Nephron progenitor cell (in vitro differentiated cells): ENCODE measurements at places on chromosomes 2 and 18.

DNA sequence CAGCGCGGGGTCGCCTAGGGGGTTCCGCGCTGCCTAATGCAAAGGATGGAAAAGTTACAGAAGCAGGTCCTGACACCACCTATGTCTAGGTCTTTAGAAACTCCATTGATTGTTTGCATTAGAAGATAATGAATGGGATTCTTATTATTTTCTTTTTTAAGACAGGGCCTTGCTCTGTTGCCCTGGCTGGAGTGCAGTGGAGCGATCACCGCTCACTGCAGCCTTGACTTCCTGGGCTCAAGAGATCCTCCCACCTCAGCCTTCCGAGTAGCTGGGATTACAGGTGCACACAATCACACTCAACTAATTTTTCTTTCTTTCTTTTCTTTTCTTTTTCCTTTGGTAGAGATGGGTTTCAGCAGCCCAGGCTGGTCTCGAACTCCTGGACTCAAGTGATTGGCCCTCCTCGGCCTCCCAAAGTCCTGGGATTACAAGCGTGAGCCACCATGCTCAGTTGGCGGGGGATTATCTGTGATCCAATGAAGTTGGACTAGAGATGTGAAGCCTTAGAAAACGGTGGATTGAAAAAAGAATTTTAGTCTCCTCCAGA is 761 bp upstream of the IDH1 start:
- peak overlapping the region; percentile 99 for H3K4me3 ChIP-seq
- H3K27ac ChIP-seq = peak overlapping the region; percentile 99

- H3K27me3 ChIP-seq = peaks cover 22% of the 10 kb centered on the region
- H3K27ac ChIP-seq = no peak overlapping the region
- peaks cover 42% of the 10 kb centered on the region for H3K4me1 ChIP-seq
- H3K36me3 ChIP-seq = no peaks in the 10 kb centered on the region
- no peak overlapping the region for H3K4me3 ChIP-seq
Observed at GRCh38 chr2:236628981-236629605, 59.5 kb downstream of the ACKR3 start.

DNA sequence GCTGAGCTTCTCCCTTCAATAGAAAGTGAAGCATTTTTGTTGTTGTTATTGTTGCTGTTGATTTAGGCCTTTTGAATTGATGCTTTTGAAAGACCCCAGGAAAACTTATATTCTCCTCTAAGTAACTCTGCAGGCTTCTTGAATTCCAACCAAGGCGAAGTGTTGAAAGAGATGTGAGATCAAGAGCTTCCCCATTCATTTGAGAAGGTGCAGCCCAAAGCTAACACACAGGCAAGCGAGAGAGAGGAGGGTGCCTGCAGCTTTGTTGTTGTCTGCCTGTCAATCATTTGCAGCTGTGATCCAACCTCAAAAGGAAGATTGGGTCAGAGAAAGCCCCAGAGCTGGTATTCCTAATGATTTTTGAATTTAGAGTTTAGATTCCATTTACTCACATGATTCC is 963.6 kb upstream of the CNTNAP5 start:
- no peak overlapping the region for H3K4me3 ChIP-seq
- DNase-seq = no peak
- peaks cover 5% of the 10 kb centered on the region for H3K4me1 ChIP-seq

DNA sequence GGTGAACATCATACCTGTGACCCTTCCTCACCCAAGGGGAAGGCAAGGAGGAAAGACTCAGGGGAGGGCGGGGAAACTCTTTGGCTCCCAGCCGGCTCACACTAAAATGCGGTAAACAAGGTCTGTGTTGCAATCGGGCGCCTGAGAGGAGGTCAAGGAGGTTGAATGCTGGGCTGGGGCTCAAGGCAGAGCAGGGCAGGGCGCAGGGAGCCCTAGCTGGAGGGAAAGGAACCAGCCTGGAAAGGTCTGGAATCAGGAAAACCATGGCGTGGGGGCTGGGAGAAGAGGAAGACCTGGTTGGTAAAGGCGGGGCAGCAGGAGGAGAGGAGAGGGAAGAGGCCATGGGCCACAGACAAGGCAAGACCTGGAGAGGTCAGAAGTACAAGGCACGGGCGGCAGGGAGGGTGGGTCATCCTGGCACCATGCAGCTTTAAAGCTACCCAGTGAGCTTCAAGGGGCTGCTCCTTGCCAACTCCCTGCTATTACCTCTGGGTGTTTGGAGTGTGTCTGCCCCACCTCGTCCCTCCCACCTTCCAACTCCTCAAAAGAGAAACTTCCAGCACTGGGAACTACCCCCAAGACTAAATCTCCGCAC is 4.8 kb upstream of the TMEM37 start:
- H3K36me3 ChIP-seq = no peaks in the 10 kb centered on the region
- peaks cover 11% of the 10 kb centered on the region for H3K27me3 ChIP-seq
- H3K4me3 ChIP-seq = peak overlapping the region; percentile 12
- no peak overlapping the region for H3K27ac ChIP-seq

DNA sequence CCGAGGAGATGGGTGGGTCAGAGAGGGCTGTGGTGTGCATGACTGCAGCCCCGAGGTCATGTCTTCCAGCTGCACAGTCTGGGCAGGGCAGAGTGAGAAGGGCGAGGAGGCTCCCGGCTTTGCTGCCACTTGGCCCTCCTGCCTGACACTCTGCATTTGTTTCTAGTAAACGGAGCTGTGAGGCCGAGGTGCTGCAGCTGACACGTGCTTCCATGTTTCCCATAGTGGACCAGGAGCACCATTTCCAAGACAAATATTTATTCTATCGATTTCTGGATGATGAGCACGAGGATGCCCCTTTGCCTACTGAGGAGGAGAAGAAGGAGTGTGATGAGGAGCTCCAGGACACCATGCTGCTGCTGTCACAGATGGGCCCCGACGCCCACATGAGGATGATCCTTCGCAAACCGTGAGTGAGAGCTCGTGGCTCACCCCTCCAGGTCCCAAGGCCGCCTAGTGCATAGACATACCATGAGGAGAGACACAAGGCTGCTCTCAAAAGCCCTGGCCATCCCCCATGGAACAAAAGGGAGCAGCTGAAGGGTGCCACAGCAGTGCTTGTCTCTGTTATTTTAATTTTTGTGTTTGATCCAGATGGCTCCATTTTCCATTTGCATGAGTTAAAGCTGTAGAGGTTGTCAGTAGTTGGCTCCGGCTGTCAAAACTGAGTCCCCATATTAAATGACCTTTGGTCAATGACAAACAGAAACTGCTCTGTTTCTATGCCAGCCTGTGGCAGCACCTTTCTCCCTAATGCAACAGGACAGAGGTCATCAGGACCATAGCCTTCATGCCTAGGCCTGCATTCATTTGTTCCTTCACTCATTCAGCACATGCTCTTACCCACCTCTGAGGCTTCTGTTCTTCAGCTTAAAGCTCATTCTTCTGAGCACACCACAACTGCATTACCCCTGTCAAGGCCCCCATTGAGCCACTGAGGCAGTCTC is 108.3 kb upstream of the MAP3K20 start:
- no peak for DNase-seq
- no peaks in the 10 kb centered on the region for H3K36me3 ChIP-seq
- peaks cover 23% of the 10 kb centered on the region for H3K4me1 ChIP-seq
- H3K27ac ChIP-seq = no peak overlapping the region

- H3K4me1 ChIP-seq = peaks cover 30% of the 10 kb centered on the region
- peak overlapping the region; percentile 92 for H3K27ac ChIP-seq
- H3K27me3 ChIP-seq = no peaks in the 10 kb centered on the region
- no peak for DNase-seq
- H3K36me3 ChIP-seq = peaks cover 69% of the 10 kb centered on the region
Observed at GRCh38 chr2:36445185-36445866, 89.7 kb downstream of the CRIM1 start.

- H3K36me3 ChIP-seq = no peaks in the 10 kb centered on the region
- H3K27me3 ChIP-seq = peaks cover 21% of the 10 kb centered on the region
- H3K27ac ChIP-seq = no peak overlapping the region
Observed at GRCh38 chr2:6793371-6793770, 72.3 kb downstream of the CMPK2 start.

GRCh38 chr18:8709248-8710059 is 4.1 kb downstream of the MTCL1 start:
- no peak overlapping the region for H3K4me3 ChIP-seq
- no peak for DNase-seq
- H3K27me3 ChIP-seq = peaks cover 28% of the 10 kb centered on the region
- peaks cover 11% of the 10 kb centered on the region for H3K36me3 ChIP-seq
- H3K4me1 ChIP-seq = peaks cover 35% of the 10 kb centered on the region
- H3K27ac ChIP-seq = no peak overlapping the region

DNA sequence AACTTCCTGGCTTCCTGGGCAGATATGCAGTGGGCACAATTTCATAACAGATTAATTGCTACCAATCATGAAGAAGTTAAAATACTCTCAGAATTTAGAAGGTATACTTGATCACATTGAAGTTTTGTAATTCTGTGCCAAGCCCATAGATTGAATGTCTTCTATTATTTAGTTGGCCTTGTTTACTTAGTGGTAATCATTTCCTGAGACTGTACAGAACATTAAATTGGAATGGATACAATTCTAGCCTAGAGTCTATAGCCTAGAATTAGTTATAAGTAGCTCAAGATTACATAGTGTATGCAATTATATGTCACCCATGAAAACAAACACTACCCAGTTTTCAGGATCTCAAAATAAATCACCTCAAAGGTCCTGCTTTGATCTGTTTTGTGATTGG is 615.8 kb downstream of the XIRP2 start:
- no peaks in the 10 kb centered on the region for H3K27me3 ChIP-seq
- peaks cover 11% of the 10 kb centered on the region for H3K4me1 ChIP-seq
- no peak for DNase-seq
- no peak overlapping the region for H3K27ac ChIP-seq
- no peak overlapping the region for H3K4me3 ChIP-seq

DNA sequence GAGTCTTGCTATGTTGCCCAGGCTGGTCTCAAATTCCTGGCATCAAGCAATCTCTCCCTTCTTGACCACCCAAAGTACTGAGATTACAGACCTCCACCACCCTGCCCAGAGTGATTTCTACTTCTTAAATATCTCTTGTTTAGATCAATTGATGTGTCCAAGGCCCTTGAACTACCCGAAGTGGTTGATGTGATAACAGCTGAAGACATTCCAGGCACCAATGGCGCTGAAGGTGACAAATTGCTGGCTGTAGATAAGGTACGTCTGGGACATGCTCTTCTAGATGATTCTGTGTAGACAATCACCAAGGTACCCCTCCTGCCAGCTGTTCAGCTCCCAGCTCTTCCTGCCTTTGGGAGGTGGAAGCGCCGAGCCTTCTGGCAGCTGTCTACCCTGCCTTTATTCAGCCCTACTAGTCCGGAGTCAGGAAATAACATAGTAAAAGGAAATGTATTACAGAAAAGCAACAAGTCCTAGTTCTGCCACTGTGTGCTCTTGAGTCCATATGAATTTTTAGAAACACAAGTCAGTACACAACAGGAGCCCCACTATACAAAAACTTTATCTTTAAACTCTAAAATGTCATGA is 61.3 kb upstream of the BZW1 start:
- no peaks in the 10 kb centered on the region for H3K36me3 ChIP-seq
- no peak for DNase-seq
- H3K4me3 ChIP-seq = no peak overlapping the region
- no peak overlapping the region for H3K27ac ChIP-seq
- peaks cover 6% of the 10 kb centered on the region for H3K27me3 ChIP-seq

- no peak for DNase-seq
- H3K4me3 ChIP-seq = no peak overlapping the region
- H3K4me1 ChIP-seq = peaks cover 19% of the 10 kb centered on the region
- no peaks in the 10 kb centered on the region for H3K36me3 ChIP-seq
- H3K27me3 ChIP-seq = no peaks in the 10 kb centered on the region
Observed at GRCh38 chr2:238703053-238703415, 144.9 kb upstream of the TWIST2 start.

GRCh38 chr2:128457006-128457604 is 138.4 kb upstream of the HS6ST1 start:
- H3K4me3 ChIP-seq = no peak overlapping the region
- peaks cover 18% of the 10 kb centered on the region for H3K27me3 ChIP-seq
- H3K4me1 ChIP-seq = peaks cover 19% of the 10 kb centered on the region
- no peak for DNase-seq
- H3K36me3 ChIP-seq = no peaks in the 10 kb centered on the region

DNA sequence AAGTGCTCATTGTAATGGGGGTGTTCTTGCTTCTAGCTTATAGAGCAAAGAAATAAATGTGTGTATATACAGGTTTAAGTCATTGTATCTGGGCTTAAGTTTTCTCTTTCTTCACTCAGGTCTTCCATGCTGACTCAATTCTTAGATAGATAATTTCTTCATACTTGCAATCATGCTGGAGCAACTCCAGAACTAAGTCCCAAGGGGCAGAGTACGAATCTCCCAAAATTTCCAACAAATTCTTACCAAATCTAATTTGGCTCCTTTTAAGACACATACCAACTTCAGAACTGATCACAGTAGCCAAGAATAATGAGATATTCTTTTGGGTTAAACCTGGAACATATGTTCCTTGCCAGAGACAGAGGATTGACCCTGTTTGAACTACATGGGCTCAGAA is 4.3 kb upstream of the SPAG16 start:
- peaks cover 6% of the 10 kb centered on the region for H3K27me3 ChIP-seq
- H3K27ac ChIP-seq = no peak overlapping the region
- peaks cover 4% of the 10 kb centered on the region for H3K36me3 ChIP-seq
- H3K4me1 ChIP-seq = peaks cover 7% of the 10 kb centered on the region

GRCh38 chr18:7878265-7879211 is 311.4 kb downstream of the PTPRM start:
- peaks cover 32% of the 10 kb centered on the region for H3K4me1 ChIP-seq
- no peak for DNase-seq

DNA sequence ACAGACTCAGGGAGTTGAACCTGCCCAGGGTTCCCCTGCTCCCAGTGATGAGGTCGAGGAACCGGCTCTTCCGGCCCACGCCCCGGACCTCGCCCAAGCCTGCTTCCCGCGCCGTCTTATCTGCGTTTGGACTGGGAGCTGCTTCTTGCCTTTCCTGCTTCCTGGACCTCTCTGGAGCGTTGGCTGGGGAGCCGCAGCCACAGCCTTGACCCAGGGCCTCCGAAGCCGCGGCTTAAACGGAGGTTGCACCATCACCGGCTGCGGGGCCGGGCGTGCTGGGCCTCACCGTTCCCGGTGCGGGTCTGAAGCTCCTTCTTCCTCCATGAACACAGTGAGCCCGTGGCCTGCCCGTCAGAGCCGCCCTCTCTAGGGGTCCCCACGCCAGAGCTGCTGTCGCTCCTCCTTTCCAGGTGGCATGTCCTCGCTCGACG is 13.3 kb downstream of the NTSR2 start:
- DNase-seq = no peak
- no peaks in the 10 kb centered on the region for H3K36me3 ChIP-seq
- H3K4me3 ChIP-seq = no peak overlapping the region

DNA sequence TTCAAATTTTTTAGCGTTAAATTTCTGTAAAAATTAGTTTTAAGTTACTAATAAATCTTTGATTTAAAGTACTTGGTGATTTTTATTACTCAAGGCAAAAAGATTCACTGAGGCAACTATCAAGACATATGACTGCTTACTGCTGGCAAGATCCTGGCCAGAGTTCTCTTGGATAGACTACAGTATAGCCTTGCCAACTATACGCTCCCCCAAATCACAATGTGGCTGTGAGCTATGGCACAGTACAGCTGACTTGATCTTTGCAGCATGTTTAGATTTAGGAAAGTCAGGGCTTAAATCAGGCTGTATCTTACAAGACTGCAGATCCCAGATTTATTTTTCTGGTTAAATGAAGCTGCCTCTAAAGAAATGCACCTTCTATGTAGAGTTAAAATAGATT is 26.5 kb downstream of the MSTN start:
- H3K27me3 ChIP-seq = peaks cover 22% of the 10 kb centered on the region
- H3K27ac ChIP-seq = no peak overlapping the region
- no peak overlapping the region for H3K4me3 ChIP-seq
- no peak for DNase-seq
- H3K4me1 ChIP-seq = peaks cover 15% of the 10 kb centered on the region
- no peaks in the 10 kb centered on the region for H3K36me3 ChIP-seq

- no peaks in the 10 kb centered on the region for H3K27me3 ChIP-seq
- no peak overlapping the region for H3K27ac ChIP-seq
- no peaks in the 10 kb centered on the region for H3K4me1 ChIP-seq
- H3K36me3 ChIP-seq = peaks cover 5% of the 10 kb centered on the region
- no peak for DNase-seq
Observed at GRCh38 chr2:159456500-159457426, 159.6 kb downstream of the BAZ2B start.
